ENCODE measurements at places on chromosomes 7 and 10.

- no peak for DNase-seq
These were observed 239.2 kb downstream of the PARD3 start for GRCh38 chr10:34575882-34576281.

- DNase-seq, result no peak
These were observed 32.4 kb downstream of the CRHR2 start for GRCh38 chr7:30649717-30650420.

DNA sequence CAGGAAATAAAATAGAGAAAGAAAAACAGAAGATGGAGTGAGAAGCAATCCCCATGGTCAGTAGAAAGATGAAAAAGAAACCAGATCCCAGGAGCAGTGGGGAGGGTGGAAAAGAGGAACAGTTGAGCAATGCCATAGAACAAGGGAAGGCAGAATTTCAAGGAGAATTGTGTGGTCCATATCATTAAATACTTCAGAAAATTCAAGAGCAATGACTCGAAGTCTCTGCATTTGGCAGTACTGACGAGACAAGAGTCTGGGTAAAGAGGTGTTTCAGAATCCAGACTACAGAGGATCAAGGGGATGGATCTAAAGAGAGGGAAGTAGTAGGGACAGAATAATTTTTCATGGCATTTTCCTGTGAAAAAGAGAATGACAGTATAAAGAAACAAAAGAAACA is 512.6 kb downstream of the PHTF2 start:
- no peak for DNase-seq

GRCh38 chr7:132654150-132654549 is 77.9 kb upstream of the PLXNA4 start:
- no peak for DNase-seq
